ENCODE measurements at places on chromosomes 12 and 14.

DNA sequence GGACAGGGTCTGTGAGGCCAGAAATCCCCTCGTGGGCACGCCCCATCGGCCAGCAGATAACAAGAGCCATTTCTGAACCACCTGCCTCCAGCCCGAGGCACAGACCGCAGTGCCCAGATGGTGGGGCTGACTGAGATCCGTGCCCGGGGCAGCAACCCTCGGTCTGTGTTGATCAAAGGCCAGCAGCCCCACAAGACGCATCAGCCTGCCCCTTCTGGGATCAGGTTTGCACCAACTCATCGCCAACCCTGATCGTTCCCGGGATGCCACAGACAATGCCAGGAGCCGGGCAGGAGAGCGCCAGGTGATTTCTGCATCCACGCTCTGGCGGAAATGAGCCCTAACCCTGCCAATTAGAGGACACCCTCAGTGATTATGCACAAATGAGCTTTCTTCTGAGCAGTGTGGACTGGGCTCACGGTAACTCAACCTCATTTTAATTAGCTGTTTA is 64.5 kb downstream of the TESC start:
- DNase-seq: no peak

GRCh38 chr12:93266-94005 is 26.9 kb downstream of the IQSEC3 start:
- DNase-seq: no peak

DNA sequence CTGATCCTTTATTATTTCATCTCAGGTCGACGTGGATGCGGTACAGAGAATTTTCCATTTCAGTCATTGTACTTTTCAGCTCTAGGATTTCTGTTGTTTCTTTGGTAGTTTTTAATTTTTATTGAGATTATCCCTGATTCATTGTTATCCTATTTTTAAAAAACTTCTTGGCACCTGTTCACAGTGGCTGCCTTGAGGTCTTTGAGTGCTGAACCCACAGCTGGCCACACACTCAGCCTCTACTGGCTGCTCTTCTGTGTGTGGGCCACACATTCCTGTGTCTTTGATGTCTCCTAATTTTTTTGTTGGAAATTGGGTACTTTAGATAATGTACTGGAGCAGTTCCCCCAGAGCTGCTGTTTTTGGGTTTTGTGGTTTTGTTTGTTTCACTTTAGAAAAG is 37.7 kb upstream of the ASPG start:
- no peak for DNase-seq

- no peak for DNase-seq
These were observed 115.2 kb upstream of the PELI2 start for GRCh38 chr14:56002876-56003625.

DNA sequence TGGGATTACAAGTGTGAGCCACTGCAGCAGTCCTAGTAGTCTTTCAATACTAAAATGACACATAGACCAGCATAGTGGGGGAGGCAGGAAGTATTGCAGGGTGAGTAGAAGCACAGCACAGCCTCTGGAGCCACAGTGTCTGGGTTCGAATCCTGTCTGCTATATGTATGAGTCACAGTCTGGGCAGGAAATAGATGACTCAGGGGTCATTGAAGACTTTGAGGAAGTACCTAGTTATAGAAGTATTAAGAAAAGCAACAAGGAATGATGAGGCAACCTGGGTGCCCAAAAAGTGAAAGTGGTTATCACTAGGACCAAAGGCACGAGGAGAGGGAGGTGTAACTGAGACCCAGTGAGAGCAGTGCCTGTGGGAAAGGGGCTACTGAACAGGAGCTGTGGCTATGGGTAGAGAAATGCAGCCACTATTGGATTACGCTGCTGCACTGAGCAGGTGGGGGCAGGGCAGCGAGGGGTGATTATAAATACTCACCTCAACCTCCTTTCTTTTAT is 124.0 kb downstream of the PDE3A start:
- peak; percentile 66 for DNase-seq

- DNase-seq: no peak
These were observed 884.2 kb downstream of the FLRT2 start for GRCh38 chr14:86414146-86414545.

DNA sequence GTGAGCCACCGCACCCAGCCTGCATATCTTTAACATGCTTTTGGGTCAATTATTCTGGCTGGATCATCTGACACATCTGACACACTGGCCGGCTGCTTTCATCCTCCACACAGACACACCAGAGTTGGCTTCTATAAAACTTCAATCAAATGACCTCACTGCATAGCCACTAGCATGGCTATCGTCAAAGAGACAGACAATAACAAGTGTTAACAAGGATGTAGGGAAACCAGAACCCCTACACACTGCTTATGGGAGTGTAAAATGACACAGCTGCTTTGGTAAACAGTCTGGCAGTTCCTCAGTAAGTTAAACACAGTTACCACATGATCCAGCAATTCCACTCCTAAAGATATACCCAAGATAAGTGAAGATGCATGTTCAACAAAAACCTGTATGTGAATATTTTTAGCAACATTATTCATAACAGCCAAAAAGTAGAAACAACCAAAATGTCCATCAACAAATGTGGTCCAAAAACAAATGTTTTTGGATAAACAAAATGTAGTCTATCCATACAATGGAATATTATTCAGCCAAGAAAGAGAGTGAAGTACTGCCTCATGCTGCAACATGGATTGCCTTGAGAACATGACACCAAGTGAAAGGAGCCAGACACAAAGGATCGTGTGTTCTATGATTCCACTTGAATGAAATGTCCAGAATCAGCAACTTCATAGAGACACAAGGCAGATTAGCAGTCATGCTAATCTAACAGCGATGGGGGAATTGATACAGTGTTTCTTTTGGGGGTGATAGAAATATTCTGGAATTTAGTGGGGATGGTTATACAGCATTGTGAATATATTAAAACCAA is 10.1 kb downstream of the KDM2B start:
- DNase-seq: no peak

DNA sequence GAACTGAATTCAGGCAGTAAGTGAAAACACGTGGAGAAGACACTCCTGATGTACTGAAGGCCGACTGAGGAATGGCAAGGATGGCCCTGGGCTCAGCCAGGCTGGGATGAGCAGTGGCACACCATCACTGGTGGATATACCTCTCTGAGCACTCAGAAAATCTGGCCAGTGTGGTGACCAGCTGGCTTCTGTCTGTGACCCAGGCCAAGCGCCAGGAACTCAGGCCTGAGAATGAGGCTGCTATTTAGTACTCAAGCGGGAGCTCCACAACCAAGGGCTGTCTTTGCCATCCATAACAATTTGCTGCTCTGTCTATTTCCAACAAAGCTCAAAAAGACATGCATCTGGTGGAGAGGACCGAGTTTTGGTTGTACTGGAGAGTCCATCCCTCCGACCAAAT is 586.3 kb downstream of the BCL11B start:
- no peak for DNase-seq

DNA sequence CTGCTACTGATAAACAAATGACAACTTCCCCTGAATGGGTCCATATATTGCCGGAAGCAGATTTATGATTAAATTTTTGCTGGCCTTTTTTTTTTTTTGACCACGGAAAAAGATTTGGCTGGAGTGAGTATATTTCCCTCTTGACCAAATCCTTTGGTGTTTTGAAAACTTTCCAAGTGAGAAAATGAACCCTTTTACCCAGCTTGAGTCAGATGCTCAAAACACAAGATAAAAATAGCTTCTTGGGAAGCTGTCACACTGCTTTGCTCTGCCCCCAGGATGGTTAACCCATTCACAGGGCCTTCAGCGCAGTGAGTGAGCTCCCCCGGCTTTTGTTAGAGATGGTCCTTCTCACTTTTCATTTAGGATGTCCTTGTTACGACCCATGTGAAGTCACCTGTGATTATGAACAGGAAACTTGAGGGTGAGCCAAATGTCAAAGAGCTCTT is 224.3 kb downstream of the PELI2 start:
- DNase-seq: peak; percentile 84

DNA sequence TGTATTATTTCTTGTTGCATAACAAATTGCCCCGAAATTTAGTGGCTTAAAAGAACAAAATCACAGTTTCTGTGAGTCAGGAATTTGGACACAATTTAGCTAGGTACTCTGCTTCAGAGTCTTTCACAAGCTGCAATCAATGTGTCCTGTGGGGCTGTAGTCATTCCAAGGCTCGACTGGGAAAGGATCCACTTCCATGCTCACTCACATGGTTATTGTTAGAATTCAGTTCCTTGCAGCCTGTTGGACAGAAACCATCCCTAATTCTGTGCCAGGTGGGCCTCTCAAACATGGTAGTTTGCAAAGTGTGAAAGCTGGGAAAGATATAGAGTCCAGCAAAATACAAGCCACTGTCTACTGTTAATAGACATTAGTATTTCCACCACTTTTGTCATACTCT is 59.7 kb upstream of the ARID2 start:
- peak; percentile 24 for DNase-seq

GRCh38 chr12:79933532-79934264 is 1.2 kb downstream of the PPP1R12A start:
- no peak for DNase-seq

DNA sequence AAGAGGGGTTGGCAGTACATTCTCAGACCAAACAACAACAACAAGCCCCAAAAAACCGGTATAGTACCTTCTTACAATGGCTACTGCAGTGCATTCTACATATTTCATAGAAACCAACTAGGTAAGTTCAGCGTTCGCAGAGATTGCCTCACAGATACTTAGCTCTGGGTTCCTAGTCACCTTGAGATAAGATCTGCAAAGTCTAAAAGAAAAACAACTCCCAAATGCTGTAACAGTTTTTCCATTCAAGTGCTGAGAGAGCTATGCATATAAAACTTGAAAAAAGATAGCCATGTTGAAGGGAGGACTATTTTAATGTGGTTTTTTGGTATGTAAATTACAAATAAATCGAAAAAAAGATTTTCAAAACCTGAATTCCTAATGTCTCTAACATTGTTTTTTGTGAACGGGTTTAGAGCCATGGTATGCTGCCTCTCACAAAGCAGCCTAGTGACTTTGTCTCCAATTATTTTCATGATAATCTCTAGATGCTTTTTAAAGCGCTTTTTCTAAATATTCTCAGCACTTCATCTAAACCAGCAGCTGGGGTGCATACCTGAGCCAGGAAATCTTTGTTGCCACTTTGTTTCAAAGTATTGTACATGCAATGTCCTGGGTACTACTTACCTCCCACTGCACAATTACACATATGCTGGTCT is 56.6 kb upstream of the CRACR2A start:
- no peak for DNase-seq

DNA sequence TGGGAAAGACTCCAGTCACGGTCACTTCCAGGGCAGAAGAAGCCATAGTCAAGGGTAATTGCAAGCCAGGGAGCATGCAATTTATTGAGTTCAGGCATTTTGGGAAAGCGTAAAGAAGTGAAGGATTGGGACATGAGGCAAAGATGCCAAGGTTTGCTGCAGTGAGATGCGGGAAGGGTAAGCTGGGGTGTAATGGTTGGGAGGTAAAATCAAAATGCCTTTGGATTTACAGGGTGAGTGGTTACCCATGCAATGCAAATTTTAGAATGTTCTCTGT is 167.5 kb downstream of the BRMS1L start:
- no peak for DNase-seq

DNA sequence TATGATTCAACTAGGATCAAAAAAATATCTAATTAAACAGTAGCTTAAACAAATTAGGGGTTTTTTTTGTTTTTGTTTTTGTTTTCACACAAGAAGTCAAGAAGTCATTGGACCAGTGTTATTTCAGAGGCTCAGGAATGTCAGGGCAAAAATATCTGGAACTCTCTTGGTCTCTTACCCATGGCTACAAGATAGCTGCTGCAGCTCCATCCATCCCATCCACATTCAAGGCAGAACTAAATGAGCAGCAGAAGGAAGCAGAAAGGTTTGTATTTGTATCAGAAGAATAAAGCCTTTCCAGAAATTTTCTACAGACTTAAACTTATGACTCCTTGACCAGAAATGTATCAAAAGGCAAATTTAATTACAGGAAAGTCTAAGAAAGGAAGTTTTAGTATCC is 33.8 kb upstream of the BCL2L14 start:
- no peak for DNase-seq

DNA sequence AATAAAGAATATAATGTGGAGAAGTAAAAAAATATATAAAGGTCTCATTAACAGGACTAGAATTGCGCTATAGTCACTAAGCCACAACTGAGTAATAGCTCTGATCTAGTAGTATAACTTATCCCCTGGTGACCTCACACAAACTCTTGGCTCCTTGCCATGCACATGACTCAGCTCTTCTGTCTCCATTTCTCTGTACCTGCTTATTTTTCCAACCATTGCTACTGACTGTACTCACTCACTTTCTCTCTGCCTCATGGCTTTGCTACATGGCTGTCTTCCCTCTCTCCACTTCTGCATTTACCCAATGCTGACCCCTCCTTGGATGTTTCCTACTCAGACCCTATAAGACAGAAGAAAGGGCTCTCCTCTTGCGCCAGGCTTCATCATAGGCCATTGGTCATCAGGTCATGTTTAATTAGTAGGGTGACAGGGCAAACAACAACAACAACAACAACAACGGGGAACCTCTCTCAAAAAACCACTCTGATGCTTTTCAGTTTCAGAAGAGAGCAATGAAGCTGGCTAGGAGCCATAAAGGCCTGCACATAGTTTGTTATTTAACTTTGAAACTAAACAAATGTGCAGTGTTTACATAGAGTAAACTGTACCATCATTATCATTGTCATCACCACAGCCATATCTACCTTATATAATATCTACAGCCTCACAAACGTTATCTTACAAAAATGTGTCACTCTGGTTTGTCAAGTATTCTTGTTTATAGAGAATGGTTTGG is 25.6 kb upstream of the KRAS start:
- peak; percentile 94 for DNase-seq

GRCh38 chr12:3992945-3993344 is 119.7 kb upstream of the PARP11 start:
- DNase-seq: no peak

DNA sequence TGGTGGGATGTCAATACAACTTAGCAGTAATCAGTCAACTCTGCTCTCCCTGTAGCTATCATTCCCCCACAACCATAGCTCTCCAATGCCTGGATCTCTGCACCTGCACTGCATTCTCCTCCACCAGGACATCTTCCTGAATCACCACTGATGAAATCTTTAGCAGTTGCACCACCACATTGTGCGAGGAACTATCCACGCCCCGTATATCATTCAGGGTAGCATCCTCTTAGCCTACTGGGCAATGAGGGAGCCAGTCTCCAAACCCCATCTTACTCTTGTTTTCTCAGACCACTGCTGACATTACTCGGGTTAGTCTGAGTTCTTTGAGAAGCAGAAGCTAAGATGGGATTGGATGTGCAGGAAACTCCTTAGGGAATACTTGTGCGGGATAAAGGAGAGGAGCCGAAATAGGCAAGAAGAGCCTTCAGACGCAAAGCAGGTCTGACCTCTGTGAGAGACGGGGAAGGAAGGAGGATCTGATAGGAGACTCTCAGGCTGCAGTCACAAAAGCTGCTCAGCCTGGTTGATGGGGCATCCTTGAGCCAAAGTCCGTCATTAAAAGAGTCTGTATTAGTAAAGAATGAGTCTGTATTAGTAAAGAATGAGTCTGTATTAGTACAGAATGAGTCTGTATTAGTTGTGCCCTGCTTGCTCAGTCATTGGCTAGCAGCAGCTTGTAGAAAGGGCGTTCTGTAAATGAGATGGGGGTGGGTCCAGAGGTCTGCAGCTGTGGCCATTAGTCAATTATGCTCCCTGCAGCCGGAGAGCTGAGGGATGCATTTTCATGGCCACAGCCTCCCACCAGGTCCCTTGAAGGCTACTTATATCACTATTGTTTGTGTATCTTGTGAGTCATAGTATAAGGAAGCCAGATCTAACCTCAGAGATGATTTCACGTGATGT is 49.6 kb upstream of the RASSF3 start:
- DNase-seq: peak; percentile 87

All from fibroblast of upper back skin (primary cell).